ENCODE measurements at places on chromosomes 3 and 15.

DNA sequence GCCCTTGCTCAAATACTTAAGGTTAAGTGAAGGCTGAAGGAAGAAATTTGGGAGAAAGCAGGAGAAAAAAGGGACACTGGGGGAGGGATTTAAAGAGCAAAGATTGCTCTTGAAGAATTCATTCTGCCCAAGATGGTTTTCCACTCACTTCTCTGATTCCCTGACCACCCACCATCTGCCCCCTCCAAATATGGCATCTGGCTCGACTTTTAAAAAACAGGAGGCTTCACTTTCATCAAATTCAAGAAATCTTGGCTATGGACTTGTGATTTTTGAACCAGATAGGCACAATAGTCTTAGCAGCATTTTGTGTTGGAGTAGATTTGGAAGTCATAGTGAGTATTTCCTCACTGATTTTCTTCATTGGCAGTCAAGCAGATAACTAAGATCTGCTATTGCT is 574.4 kb upstream of the SUCLG2 start:
- DNase-seq = no peak

GRCh38 chr3:1908651-1909445 is 189.8 kb upstream of the CNTN4 start:
- DNase-seq = no peak

DNA sequence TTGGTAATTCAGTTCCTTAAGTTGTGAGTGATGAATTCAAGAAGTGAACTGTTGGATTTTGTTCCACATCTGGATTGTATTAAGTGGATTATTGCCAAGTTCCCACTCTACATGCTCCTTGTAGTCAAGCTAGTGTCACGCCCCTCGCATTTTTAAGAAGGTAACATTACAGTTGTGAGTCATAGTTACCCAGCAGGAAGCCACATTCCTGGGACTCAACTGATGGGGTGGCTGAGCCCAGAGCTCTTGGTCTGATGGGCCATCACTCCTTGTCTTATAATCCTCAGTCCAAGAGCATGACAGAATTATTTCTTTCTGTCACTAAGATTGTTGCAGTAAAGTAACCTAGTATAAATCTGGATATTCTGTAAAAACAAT is 102.7 kb downstream of the PTPRG start:
- DNase-seq = no peak

- no peak for DNase-seq
These were observed 8.5 kb downstream of the SNRPA1 start for GRCh38 chr15:101286471-101287114.

DNA sequence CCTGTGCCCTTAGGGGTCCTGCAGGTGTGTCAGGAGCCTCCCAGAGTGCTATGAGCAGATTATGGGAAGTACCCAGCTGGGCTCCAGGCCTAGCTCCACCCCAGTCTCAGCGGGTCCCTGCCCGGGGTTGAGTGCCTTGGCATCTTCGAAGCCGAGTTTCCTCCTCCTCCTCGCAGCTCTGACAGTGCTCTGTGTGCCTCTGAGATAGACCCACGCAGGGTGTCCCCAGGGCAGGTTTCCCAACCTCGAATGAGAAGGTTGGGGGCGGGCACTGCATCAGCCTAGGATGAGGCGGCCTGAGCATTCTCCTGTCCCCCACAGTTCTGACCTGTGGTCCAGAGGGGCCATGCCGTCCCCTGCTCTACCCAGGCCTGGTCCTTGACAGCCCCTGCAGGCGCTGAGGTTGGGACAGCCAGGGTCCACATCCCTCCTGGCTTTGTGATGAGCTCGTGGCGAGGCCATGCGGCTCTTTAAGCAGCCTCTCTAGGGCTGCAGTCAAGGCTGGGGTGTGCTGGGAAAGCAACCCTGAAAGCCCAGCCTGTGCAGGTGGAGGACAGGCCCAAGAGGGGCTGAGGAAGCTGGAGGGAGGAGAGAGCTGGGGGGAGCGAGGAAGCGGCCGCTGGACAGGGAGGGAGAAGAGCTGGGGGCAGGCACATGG is 20.2 kb upstream of the SKOR1 start:
- DNase-seq = no peak

- no peak for DNase-seq
These were observed 18.2 kb upstream of the SKOR1 start for GRCh38 chr15:67807141-67807540.

DNA sequence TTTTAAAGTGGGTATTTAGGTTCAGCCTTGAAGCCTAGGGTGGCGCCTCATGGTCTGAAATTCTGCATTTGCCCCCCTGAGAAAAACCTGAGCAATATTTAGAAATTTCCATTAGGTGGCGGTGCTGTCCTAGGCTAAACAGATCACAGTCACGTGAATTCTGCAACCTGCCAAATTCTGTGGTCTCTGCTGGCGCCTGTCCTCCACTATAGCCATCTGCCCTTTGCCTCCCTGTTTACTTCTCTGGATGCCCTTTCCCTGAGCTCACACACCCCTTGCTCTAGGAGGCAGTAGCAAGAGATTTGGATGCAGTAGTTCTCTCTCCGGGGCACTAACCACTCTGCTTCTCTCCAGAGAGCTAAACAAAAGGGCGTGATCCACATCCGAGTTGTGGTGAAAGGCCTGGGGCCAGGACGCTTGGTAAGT is 9.1 kb downstream of the MRPS11 start:
- no peak for DNase-seq

GRCh38 chr3:122314228-122314876 is 10.7 kb upstream of the CSTA start:
- no peak for DNase-seq

DNA sequence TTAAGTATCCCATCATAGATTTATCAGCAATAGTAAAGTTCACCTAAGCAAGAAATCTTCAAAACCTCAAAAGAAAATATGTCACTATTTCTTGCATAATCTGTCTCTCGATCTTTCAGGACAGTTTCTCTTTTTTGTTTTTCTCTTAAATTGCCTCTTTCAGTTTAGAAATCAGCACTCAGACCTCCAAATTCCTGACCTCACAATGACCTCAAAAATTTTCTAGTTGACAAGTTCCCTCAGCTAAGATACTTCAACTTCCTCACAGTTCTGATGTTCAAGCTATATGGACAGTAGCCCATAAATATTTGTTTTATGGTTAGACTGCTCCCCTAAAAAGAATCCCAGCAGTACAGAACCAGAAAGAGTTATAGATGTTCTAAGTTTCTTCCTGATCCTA is 24.1 kb downstream of the SLC24A5 start:
- DNase-seq = no peak

- no peak for DNase-seq
These were observed 13.2 kb upstream of the LARP6 start for GRCh38 chr15:70866982-70867641.

DNA sequence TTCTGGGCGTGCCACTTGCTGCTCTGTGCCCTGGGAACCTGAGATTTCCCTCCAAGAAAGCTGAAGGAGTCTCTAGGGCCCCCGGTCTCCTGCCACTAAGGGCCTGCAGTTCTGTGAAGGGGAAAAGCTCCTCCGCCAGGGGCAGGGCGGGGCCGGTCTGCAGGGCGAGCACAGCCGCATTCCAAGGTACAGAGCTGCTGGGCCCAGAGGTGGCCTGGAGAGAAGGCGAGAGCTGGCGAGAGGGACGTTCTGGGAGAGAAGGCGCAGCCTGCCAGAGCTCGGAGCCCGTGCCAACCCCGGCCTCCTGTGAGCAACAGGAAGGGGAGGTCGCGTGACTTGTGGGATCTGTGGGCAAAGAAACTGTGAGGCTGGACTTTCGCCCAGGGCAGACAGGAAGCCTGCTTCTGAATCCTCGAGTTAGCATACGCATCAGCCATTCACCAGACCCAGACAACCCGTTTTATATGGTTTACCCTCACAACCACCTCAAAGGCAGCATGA is 500.4 kb downstream of the SHQ1 start:
- no peak for DNase-seq

GRCh38 chr15:42332331-42332730 is 27.0 kb upstream of the CAPN3 start:
- no peak for DNase-seq

DNA sequence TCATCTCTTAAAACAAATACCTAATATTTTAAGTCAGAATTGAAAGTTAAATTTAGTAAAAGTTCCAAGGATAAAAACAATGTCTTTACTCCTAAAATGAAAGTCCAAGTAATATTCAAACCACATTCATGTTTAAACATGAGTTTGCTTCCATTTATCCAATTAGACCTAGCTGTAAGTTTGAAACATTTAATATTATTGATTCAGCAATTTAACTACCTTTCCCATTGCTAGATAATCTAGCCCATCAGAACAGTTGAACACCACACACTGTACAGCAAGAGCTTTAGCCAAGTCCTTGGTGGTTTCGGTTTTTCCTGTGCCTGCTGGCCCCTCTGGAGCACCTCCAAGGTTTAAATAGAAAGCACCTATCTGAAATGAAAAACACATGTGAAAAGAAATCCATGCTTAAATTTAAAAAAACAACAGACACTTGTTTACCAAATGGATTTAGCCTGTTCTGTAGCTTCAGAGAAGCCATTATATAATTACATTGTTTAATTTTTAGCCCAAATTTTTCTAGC is 97.8 kb downstream of the DNAH12 start:
- no peak for DNase-seq

DNA sequence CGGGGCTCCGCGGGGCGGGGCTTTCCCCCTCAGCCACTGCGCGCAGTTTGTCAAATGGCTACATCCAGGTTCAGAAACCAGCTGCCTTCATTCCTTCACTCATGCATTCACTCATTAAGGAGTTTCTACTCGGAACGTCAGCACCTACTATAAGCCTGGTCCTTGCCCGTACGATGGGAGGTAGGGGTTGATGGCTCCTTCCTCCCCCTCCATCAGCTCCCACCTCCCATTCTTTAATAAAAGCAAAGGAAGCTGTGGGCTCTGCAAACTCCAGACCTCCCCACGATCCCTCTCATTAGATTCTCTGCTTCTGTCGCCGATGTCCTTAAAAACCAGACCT is 267 bp upstream of the CFAP92 start:
- DNase-seq = no peak

DNA sequence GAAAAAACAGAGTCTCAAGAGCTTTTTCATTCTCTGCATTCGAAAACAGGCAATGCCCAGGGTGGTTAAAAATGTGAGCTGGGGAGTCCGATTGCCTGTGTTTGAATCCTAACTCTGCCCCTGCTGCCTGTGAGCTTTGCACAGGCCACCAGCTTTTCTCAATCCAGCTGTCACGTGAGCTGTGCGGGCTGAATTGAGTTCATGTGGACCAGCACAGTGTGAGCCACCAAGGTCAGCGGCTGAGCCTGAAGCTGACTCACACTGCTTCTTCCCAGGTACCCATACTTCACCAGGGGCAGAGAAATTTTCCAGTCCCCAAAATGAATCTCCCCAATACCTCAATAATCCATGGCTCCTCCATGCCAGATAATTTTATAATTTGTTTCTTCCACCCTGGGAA is 64.4 kb upstream of the SLCO3A1 start:
- no peak for DNase-seq

GRCh38 chr3:194983121-194983520 is 287.8 kb downstream of the XXYLT1 start:
- no peak for DNase-seq

DNA sequence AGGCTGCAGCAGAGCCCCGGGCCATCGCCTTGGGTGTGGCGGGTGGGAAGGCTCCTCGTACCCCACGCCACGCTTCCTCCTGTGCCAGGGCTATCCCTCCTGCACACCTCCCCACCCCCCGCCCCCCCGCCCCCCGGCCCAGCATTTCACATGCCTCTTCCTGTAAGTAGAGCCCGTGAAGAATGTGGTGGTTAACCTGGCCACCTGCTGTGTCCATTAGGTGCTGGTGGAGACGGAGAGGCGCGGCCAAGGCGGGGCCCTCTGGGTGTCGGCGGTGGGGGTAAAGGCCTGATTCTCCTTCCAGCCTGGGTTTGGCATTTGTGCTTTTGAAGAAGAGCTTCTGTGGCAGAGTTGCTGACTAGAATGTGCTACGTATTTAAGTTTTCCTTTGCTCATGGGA is 127.8 kb downstream of the CHDH start:
- no peak for DNase-seq

DNA sequence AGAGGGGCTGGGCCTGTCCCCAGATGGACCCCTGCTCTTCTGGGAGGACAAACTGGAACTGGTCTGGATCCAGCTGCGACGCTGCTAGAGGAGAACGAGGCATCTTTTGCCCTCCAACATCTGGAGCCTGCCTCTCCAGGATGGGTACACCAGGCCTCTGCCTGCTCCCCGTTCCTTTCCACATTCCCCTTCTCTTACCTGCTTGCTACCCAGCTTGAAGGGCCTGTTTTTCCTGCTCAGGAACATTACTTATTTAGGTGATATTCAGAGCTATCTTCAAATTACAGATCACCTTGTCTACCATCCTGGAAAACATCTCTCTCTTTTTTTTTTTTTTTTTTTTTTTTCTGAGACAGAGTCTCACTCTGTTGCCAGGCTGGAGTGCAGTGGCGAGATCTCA is 64.0 kb downstream of the CHRD start:
- DNase-seq = no peak

DNA sequence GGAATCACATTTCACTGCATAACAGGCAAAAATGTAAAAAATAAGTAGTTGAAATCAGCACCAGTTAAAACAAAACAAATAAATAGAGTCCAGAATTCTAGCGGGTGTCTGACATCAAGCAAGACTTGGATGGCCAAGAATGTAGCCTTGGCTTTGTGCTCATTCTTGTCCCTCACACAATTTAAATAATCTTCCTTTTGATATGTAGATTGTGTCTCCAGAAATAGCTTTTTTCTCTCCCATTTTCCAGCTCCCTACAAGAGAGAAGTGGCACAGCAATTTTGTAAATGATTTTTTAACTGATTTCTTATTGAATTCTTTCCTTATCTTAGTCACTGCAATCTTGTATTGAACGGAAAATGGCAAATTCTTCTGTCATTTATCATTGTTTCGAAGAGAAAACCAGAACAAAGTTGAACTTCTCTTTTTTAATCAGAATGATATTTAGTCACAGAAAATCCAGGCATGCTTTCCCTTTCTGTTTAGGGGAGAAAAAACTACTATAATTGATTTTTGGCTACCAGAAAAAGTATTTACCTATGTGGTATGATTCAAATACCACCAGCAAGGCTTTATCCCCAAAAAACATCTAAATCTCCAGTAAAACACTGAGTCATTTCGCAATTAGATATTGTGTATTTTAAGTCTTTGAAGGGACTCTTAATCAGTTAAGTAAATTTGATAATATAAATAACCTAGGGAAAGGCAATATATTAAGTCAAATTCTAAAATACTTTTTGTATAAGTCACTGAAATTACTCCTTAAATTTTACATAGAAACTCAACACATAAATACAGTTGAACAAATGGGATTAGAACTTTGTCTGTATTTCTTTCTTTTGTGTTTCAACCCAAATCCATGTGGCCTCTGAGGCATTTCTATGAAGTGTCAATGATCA is 481.7 kb downstream of the GBE1 start:
- DNase-seq = no peak

DNA sequence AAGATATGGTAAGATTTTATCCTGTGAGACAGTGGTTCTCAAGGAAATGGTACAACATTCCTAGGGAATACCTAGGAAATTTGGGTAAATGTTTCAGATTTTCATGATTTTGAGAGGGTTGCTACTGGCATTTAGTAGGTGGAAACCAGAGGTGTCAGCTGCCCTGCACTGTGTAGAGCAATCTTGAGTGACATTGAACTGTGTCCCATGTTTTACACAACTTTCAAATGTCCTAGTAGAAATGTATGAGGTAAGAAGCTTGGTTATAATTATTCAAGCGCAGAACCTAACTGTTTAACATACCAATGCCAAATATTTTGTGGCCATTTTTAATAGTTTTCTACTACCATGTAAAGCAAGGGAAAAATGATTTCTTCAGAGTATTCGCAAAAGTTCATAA is 120.4 kb downstream of the GADL1 start:
- DNase-seq = no peak
